ENCODE measurements at places on chromosomes 5 and 9.

- no peak for DNase-seq
Observed at GRCh38 chr5:16179511-16179935, at the start of gene MARCHF11. Gene MARCHF11 (minus strand): TSS chr5:16179791. CDS start chr5:16179575, 216 bp downstream.

GRCh38 chr9:75975071-75975470, 84.6 kb downstream of the PCSK5 start:
- no peak for DNase-seq

- DNase-seq, result no peak
Observed at GRCh38 chr5:44365345-44365744, 23.9 kb downstream of the FGF10 start.

DNA sequence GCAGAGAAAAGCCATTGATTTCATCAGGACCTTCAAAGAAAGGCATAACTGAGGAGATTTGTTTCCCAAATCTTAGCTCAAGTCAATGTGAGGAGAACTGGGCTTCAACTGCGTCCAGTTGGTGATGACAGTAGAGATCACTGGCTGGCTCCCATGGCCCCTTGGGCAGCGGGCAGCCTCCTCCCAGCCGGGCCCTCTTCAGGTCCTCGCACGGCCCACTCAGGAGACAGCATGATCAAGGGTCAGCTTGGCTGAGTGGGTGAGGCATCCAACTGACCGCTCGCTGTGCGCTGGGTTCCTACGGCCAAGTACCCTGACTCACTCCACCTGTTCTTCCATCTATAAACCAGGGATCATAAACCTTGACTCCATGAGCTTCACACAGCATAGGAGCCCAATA, 274.0 kb downstream of the NSG2 start:
- DNase-seq, result no peak

Measured in CD14-positive monocyte (primary cell).